ENCODE measurements at places on chromosomes 5 and 9.

- peak; percentile 74 for DNase-seq
Measured at GRCh38 chr5:107389775-107390148, 281.0 kb downstream of the EFNA5 start.

DNA sequence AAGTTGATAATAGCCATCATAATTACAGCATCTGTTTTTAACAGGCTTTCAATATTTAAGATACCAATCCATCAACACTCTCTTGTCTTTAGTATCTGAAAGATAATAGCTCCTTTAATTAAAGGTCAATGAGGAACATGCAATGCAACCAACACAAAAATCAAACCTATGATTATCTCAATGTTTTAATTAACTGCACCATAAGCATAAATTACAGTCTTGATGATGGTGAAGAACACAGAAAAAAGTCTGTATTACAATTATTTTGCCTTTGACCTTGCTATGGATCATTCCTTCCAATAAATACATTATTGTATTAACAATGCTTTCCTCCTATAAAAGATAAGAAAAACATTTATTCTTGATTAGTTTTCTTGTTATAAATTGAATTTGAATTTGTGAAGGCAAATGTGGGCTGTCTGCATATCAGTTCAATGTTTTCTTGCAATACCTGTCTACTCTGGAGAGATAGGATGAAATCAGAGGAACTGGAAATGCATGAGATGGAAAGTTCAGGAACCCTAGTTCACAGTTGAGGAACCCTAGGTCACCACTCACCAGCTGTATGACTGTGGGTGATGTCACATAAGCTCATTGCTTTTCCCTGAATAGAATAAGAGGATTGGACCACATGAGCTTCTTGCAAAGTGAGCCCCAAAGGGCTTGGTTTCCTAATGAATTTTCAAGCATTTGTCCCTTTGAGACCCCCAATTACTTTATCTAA lies 58.5 kb upstream of the ANXA1 start:
- no peak for DNase-seq

DNA sequence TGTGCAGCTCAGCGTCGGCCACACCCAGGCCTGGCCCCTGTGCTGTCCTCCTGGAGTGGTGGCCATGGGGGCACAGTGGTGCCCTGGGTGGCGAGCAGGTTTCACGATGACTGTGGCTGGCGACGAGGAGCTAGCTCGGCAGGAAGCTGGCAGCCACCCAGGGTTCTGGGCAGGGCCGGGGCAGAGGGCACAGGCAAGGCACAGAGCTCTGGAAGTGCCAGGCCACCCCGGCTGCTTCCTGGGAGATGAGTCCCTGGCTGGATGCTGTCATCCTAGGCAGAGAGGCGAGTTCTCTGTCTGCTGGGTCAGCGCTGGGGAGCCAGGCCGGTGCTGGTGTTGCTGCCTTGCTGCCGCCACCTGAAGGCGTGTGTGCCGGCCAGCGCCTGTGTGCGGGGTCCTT lies 51.7 kb downstream of the RXRA start:
- no peak for DNase-seq

- no peak for DNase-seq
Measured at GRCh38 chr5:79966448-79966847, 24.6 kb downstream of the MTX3 start.

DNA sequence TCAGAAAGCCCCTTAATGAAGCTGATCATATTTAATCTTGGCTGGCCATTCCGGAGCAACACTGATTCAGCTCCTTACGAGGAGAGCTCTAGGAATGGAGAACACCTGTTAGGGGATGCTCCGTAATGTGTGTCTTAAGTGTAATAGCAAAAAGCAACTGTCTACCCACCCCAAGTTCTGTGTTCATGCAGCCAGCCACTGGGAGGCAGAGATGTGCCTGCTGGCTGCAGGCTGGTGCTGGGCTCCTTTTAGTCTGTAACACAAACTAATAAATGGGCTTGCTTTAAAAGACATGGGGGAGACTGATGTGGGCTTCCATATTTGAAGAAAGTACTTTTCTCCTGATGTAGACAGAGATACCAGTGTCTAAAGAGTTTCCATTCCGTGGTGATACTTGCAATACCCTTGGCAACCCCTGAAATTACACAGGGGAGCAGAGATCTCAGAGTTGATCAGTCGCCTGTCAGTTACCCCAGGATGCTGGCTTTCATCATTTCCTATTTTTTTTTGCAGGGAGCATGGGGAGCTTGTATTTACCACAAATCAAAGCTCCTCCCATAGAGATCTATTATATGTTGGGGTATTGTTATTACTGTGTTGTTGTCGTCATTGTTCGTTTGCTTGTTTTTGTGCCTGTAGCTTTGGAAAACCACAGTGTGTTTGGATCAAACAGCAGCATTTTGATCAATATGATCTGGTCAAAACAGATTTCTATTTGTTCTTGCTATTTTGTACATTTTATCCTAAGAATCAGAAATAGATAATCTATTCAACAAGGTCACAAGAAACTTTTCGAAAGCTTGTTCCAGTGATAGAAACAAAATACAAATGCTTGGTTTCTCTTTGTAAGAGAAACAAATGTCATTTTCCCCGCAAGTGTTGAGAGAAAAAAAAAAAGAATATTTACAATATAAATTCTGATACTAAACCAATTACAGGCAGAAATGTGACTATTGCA lies 65.8 kb downstream of the MTX3 start:
- DNase-seq, result no peak

DNA sequence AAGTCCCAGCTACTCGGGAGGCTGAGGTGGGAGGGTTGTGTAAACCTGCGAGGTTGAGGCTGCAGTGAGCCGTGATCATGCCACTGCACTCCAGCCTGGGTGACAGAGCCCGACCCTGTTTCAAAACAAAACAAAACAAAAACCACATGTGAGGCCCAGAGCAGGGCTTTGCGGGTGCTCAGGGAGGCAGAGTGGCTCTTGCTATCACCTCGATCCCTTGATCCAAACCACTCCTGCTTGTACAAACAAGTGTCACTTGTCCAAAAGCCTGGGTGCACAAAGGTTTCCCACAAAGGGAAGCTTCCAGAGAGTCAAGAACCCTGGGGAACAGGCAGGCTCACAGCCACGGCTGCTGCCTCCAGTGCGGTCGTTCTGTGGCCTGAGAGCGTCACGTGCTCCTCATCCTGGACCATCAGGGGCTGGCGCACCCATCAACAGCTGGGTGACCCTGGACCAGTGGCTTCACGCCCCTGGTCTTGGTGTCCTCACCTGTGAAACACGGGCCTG lies 162.7 kb downstream of the C9orf50 start:
- no peak for DNase-seq

GRCh38 chr9:117677572-117677971 lies 26.6 kb upstream of the TLR4 start:
- DNase-seq, result peak; percentile 13

DNA sequence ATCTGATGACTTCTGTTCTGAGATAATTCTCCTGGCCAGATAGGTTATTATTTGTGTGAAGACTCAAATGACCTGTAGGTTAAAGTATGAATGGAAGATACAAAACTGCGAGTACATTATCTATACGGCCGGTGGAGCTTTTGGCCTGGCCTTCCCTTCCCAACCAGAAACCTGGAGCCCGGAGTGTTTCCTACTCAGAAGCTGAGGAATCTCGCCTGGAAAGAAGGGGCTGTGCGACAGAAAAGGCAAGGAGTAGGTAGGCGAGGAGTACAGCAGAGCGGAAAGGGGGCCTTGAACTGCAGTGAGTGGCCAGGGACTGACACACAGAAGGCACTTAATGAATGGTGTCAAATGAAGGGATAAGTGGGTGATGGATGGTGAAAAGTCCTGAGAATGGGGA lies 34.6 kb downstream of the ANGPTL2 start:
- DNase-seq, result no peak

GRCh38 chr5:82290005-82290404 lies 11.9 kb upstream of the RPS23 start:
- no peak for DNase-seq

DNA sequence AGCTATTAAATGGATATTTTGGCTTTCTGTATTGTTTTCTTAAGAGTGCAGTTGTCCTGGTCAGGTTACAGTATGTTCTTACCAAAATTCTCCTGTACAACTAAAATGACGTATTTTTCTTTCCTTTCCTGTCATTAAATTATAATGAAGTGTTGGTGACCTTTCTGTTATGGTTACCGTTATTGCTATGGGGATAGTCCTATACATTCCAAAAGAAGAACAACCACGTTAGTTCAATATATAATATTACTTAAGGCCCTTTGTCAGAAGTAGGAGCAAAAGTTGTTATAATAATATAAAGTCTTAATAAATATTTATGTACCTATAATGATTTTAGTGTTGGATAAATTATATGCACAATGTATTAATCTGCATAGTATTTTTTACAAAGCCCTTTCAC lies 82.4 kb upstream of the NREP start:
- DNase-seq, result no peak

DNA sequence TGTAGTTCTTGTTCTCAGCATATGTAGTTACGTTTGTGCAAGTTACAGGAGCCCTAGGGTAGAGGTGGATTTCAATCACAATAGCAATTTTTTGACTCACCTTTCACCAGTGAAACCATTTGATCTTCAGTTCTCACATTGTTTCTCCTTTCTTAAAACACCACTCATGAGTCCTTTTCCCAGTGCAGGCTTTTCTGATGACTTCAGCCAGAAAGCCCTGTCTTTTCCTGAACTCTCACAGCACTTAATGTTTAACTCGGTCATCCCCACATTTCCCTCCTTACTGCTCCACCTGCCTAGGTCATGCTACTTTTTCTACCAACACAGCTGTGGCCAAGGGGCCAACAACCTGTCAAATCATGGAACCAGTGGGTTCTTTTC lies 37.9 kb downstream of the ARHGEF28 start:
- DNase-seq, result no peak

GRCh38 chr9:73775757-73776156 lies 624.1 kb downstream of the ANXA1 start:
- no peak for DNase-seq

GRCh38 chr5:16862777-16863176 lies 73.3 kb downstream of the MYO10 start:
- DNase-seq, result no peak

DNA sequence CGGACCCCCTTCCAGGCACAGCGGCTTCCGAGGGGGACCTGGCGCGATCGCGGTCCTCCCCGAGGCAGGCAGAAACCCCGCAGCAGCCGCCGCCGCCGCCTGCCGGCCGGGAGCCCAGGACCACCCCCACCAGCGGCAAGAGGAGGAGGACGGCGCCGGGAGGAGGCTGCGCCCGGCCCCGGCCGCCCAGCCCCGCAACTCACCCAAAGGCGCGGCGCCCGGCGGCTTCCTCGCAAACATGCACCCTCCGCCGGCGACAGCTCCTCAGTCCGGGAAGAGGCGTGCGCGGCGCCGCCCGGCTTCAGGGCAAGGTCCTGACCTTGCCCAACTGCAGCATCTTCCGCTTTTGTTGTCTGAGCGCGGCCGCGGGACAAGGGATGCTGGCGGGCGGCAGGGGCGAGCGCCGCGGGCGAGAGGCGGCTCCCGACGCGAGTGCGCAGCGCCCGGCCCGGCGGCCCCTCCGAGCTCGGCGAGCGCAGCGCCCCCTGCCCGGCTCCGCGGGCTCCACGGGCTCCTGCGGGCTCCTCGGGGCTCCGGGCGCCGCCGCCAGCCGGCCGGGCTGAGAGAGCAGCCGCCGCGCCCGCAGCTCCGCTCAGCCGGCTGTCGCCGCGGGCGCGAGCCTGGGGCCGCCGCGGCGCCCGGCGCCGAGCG lies 507 bp downstream of the CTNND2 start:
- DNase-seq, result peak; percentile 0

DNA sequence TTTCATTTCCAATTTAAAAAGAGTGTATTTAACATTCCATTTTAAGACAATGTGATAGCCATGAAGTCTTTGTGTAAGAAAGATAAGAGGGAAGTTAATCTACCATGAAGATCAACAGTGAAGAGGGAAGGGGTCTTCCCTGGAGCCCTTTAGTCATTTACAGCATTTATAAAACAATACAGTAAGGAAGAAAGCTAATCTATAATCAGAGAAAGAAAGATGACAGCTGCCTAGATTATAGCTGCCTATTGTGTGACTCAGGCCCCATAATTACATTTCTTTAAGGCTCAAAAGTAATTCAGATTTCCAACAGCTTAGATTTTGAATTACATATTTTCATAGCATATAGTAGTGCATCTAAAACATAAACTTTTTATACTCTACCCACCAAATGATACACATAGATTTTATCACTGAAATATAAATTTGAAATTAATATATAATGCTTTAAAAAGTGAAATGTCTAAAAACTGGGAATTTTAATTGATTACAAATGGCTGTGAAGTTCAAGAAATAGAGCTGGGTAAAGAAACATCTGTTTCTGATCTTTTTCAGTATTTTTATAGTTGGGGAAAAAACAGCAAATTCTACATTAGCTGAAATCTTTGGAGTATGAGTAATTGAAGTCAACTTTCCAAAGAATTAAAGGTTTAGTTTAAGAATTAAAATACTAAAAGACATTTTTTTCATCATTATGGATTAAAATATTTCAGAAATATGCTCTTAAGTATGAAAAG lies 89.6 kb downstream of the RIC1 start:
- DNase-seq, result no peak

GRCh38 chr5:61796773-61797172 lies 464.7 kb downstream of the ZSWIM6 start:
- DNase-seq, result no peak

- DNase-seq, result no peak
Measured at GRCh38 chr9:126763130-126763764, 41.6 kb upstream of the ZBTB43 start.

DNA sequence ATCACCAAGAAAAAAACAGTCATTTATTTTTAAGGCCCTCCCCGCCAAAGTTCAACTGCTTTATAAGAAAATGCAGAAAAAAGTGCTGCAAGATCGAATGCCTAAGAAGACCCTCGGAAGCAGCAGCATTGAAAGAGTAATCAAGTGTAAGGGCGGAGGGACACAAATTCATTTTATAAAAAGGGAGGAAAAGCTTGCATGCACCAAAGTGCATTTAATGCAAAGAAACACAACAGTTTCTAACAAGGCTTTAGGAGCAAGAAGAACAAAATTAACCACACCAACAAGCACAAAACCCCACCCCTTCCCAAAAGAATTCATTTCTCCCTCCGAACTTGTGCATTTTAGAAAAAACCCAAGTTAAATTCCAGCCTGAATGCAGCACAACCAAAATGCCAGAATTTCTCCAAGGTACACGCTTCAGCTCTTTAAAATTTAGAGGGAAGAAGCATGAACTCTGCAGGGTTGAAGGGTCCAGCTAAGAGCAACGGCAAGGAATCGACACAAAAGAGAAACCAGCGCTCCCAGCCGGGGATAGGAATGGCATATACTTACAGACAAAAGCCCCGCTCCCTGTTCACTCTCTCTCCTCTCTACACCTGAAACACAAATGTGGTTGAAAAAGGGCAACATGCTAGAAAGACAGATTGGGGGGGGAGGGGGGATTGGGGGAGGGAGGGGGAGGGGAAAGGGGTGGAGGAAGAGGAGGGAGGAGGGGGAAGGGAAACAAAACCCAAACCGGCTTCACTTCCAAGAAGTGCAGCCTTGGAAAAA lies at the start of gene NREP:
Gene NREP, minus strand, starts transcription at position 614 of the 774 bp plus-strand sequence. CDS start 1,422 bp downstream, outside the sequence.
- peak; percentile 33 for DNase-seq

GRCh38 chr9:113851873-113852272 lies 24.2 kb upstream of the ZNF618 start:
- peak; percentile 54 for DNase-seq

- DNase-seq, result no peak
Measured at GRCh38 chr5:125093776-125094175, 347.3 kb upstream of the ZNF608 start.
